ENCODE measurements at places on chromosomes 13 and 19.

GRCh38 chr19:13573056-13573667 is 66.9 kb upstream of the CACNA1A start:
- no peak for DNase-seq

DNA sequence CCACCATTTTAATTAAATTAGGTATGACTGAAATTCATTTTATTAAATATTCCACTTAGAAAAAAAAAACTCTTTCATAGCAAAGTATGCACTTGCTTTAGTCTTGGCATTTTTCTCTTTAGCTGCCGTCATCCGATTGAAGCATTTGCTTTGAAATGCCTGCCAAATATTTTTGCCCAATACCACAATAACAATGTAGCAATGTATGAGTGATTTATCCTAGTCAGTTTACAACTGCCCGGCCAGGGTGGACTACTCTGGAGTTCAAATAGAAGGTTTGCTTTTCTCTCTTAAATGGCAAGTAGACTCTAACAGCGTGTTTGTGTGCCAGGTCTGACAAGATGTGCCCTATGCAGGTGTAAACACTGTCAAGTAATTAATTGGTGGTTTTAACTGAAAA is 675.3 kb upstream of the SGCG start:
- DNase-seq = no peak

DNA sequence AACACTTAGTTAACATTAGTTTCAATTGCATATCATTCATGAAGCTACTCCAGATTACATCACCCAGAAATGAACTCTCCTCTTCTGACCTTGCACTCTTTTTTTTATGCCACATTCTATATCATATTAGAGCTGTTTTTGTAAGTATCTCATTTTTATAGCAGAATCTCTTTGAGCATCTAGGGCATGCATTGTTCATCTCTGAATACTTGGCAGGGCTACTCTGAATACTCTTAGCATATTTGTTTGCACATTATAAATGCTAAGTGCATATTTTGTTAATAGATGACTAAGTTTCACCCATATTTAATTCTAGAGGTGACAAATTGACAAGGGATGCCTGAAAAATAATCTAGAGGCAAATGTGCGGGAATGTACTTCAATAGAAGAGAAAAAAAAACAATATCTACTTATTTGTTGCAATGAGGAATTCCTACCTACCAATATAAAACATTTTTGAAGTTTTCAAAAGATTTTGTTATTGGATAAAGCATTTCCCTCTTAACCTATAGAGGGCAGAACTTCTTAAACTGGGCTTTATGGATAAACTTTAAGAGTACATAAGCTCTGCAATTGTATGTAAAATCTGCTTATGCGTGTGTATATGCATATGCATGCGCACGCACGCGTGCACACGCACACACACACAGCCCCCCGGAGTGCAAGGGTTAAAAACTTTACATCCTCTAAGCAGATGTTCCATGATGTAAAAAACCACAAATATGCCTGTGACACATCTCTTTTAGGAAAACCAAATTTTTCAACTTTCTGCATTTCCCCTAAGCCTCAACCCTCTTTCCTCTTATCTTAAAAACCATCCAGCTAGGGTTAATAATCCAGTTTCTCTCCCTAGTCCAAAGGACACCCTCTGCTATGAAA is 73.0 kb upstream of the OXGR1 start:
- no peak for DNase-seq

- no peak for DNase-seq
These were observed 1.8 kb upstream of the PLIN5 start for GRCh38 chr19:4536798-4537197.

DNA sequence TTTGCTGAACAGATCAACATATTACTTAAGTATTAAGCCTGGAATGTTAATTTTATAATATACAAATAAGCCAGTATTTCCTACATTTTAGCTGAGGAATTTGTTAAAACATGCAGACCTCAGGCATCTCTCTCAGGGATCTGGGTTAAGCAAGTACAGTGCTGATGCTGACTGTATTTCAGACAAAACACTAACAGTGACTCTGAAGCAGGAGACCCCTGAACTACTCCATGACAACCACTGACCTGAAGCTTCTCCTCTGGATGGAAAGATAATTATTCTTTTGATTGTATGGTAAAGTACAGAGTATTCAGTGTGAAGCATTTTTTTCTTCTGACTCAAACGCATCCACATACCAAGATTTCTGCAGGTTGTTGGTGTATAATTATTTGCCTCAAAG is 680.8 kb downstream of the LIG4 start:
- DNase-seq = no peak

DNA sequence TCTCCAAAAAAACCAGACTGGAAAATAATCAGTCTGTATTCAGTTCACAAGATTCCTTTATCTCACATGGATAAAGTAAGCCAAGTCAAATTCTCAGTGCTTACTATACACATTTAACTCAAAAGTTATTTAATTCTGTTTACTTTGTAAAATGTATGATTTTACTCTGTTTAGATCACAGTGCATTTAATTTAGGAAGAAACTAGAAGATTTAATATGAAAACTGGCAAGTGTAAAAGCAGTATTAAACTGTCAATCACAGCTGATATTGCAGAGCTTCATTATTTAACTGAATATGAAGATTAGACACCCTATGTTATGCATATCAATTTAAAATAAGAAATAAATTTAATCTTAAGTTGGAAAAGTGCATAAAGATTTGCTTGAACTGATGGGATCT is 78.0 kb downstream of the DACH1 start:
- no peak for DNase-seq

- no peak for DNase-seq
These were observed at the start of gene KLK1 for GRCh38 chr19:50823389-50824042. TSS of gene KLK1 (minus strand) at chr19:50823787. CDS start at chr19:50823748, 39 bp downstream.

DNA sequence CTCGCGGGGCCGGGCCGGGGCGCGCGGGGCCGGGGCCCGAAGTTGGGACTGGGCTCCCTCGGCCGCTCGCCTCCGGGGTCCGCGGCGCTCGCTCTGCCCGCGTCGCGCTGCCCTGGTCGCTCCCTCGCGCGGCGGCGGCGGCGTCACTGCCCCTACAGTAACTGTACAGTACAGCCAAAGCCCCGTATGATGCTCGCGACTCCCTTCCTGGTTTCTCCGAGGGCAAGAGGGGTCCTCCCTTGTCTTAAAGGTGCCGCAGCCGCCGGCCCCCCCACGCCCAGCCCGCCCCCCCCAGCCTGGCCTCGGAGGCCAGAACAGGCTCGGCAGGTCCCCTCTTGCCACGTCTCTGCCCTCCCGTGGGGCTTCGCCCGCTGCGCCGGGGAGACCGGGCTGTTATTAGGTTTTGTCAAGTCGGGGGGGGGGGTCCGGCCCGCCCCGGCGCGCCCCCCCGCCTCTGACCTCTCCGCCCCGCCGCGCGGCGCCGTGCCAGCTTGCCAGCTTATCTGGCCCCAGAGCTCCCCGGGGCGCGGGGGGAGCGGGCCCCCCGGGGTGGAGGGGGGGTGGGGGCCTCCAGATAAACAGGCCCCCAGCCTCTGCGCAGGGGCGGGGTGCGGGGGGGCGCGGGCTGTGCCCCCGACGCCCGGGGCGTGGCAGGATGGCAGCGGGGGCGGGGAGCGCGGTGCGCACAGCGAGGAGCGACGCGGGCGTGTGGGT is at the start of gene ZBTB7A:
ZBTB7A (minus strand) TSS at position 218 of the 714 bp plus-strand sequence. CDS start 11,667 bp downstream, outside the sequence.
- peak; percentile 52 for DNase-seq

DNA sequence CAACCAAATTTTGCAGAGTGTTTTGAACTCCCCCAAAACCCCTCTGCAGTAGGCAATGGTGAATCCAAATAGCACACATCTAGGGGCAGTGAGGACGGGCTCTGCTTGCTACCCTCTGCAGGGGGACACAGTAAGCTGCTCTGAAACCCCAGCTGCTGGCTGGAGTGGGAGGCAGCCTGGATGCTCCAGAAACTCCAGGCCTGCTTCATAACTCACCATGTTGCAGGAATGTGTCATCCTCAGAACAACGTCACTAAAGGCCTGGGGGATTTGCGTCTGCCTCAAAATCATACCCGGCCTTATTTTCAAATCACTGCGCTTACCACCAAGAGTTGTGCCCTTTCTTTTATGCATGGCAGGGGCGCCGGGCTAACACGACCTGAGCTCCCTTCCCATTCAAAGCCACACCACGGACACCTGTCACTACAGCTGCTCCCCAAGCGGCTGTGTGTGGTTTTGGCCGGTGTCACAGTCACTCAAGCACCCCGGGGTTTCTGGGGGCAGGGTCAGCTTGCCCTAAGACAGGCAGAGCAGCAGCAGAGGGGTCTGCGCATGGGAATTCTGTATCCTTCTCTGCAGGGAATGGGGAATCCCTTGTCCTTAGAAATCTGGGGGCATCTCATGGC is 93.9 kb downstream of the TSHZ3 start:
- no peak for DNase-seq

DNA sequence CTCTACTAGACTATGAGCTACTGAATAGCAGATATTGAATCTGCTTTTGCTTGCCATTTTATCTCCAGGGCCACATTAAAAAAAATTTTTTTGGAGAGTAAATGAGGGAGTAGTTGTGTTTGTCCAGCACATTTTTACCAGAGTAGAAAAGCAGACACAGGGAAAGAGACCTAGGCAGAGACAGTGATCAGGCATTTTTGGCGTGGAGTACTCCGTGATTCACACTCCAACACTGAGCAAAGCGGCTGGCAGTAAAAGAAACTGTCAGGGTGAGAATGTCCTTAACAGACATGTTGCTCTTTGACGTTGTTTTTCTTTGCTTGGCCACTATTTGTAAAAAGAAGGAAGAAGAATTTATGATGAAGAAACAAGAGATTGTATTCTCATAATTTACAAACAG is 304.0 kb downstream of the TDRD3 start:
- DNase-seq = no peak

- DNase-seq = no peak
These were observed 19.4 kb downstream of the BRCA2 start for GRCh38 chr13:32334671-32335070.

DNA sequence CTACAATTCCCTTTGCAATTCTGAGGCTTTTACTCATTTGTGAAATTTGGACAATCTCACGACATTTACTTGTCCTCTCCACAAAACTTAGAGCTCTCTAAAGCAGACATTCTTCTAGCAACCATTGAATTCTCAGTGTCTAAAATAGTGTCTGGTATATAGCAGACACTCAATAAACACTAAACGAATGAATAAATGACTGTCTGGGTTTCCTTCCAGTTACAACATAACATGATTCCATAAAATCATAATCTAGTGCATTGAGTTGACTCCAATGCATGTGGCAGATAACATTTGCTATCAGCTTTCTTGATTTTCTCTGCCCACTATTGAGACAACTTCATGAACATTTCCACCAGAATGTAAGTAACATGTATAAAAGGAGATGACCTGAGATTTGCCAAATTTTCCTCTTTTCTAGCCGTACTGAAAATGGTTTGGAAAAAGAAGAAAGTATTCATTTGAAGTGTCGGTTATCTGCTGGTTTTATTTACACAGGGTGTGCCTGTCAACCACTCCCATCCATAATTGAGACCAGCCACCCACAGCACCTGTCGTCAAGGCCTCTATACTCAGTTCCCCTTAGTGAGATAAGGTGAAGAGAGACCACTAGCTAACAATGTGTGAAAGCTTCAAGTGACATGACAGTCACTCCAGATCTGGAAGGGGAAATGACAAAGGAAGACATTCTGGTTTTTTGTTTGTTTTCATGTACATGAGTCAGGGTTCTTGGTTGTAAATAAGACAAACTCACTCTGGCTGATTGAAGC is 4.8 kb upstream of the SERP2 start:
- DNase-seq = no peak

GRCh38 chr19:45677351-45678230 is 9.6 kb downstream of the GIPR start:
- DNase-seq = peak; percentile 60

- DNase-seq = no peak
These were observed 40.3 kb downstream of the ZNF557 start for GRCh38 chr19:7109678-7110289.

DNA sequence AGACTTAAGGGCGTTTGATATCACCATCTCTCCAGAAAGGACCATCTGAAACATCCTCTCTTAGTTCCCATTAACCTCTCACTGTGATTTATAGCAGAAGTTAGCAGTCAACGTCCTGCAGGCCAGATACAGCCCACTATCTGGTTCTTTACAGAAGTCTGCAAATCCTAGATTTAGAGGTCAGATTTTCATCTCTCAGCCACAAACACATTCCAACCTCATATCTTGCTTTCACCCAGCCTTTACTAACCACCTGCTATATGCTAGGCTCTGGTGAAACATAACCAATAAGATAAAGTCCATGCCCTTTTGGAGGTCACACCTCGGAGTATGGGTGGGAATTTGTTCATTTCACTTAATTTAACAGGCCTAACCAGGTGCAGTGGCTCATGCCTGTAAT is 76.8 kb upstream of the CACNA1A start:
- DNase-seq = no peak

- DNase-seq = no peak
These were observed 290.0 kb downstream of the MZT1 start for GRCh38 chr13:72437458-72437857.

GRCh38 chr13:31950111-31950815 is 81.3 kb upstream of the FRY start:
- no peak for DNase-seq

DNA sequence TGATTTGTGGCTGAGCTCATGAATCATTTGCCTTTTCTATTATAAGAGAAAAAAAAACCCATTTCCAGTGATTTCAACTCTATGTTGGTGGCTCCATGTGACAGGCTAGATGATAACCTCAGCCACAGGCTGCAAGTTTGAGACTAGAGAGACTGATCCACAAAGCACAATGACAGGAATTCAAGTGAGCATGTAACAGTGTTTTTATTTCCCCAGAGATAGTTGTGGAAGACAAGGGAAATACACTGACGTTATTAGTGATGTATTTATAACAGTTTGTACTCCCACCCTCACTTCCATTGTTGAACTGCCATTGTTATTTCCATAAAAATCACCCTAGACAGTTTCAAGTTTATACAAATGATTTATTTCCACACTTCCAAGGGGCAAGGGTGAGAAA is 27.9 kb upstream of the EDNRB start:
- no peak for DNase-seq

GRCh38 chr19:56896095-56896494 is 55.6 kb upstream of the PEG3 start:
- DNase-seq = no peak

- DNase-seq = no peak
These were observed 2301.2 kb downstream of the PCDH9 start for GRCh38 chr13:64928696-64929499.

- DNase-seq = no peak
These were observed 51.6 kb downstream of the ZNF146 start for GRCh38 chr19:36266375-36266961.

DNA sequence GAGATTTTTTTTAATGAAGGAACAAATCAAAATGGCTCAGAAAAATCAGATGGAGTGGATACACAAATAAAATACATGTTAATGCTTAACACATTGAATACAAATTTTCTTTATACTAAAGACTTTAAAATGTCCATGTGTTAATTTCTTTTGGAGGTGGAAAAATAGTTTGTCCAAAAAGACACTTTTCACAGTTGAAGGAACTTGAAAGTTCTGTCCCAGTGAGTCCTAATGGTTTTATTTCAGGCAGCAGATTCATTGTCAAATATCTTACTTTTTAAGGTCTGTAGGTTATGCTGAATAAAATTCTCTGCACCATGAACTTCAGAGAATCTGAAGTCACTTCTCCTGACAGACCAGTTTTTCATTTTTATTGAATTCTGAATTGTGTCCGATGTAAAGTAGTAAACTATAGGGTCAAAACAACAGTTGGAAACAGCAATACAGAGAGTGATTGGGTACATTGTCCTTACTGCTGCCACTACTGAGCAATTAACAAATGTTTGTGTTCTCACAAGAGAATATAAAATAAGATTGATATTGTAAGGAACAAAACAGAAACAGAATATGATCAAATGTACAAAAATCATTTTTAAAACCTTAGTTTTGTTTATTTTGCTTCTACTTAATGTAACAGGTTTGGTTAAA is 1.6 kb downstream of the LPAR6 start:
- no peak for DNase-seq

Data from stimulated activated CD4-positive, alpha-beta T cell treated with anti-CD3 and anti-CD28 coated beads, TNF-alpha, amount 100 ng/mL, for 24 hours (primary cell).